ENCODE measurements at places on chromosomes 7 and 10.

GRCh38 chr10:2425320-2425719 is 642.0 kb upstream of the PFKP start:
- no peak for DNase-seq

GRCh38 chr7:140506788-140507464 is 27.6 kb upstream of the MKRN1 start:
- DNase-seq = peak; percentile 46

DNA sequence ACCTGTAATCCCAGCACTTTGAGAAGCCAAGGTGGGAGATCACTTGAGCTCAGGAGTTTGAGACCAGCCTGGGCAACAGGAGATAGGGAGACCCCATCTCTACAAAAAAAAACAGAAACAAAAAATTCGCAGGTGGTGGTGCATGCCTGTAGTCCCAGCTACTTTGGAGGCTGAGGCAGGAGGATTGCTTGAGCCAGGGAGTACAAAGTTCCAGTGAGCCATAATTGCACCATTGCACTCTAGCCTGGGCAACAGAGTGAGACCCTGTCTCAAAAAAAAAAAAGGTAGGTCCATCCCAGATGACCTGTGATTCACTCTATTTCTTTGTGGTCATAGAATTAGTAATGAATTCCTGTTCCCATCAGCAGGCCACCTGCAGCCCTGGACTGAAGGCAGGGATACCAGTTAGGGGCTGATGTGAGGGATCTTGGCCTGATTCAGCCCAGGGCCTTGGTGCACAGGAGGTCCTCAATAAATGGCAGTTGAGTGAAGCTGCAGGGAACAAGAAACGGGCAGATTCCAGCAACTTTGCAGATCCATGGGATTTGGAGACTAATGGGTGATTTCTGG is at the start of gene MYH16:
MYH16 (plus strand) TSS at position 364 of the 570 bp plus-strand sequence.
- DNase-seq = no peak

DNA sequence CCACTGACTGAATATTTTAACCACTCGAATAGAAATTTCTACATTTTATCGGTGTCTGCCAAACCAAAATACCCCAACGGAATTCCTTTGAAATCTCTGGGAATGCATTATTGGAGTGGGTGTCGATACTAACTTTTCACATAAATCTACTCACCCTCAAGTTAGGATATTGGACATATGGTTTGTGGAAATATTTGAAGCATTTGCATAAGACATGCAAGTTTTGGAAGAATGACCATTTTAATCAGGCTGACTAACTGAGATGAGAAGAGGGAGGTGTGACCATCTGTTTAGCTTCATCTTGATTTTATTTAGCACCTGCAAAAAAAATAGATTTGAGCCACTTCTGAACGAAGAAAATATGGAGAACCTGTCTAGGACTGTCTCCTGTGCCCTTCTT is 61.2 kb downstream of the KLF6 start:
- no peak for DNase-seq

DNA sequence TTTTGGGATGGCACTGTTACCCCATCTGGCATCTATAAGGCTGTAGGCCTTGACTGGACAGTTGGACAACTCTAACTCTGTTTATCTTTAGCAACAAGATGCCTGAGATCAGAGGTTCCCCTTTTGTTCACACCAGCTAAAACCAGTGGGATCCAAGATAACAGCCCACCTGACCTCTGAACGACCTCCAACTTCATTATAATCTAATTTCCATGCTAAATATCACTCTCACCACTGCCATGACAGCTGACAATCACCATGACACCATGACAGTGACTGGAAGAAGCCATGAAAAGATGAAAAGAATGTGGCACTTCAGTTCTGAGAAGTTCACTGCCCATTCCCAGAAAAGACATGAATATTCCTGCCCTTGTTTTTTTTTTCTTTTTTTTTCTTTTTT is 281.4 kb upstream of the TAC1 start:
- no peak for DNase-seq

DNA sequence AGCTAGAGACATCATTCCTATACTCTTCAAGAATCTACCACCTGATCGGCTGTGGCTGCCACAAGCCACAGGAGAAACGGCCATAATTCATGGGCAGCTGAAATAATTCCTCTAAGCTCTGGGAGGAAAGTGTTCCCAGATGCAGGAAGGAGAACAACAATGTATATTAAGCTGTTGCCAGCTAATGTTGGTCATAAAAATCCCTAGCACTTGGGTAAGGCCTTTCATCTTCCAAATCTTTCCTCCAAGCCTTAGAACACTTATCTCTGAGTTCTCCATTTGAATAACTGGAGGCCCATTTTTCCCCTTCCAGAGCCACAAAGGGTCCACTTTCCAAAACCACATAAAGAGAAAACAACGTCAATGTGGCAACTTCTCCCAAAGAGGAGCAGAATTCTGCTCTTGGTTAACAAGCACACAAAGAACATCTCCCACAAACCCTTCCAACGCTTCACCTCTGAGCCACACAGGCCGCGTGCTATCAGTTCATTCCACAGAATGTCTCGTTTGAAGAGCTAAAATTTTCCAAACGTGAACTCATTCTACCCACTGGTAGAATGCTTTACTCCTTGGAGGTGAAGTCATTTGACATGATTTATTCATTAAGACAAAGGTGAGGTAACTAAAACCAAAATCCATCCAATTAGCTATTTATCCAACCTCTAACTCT is 11.2 kb downstream of the KCNMA1 start:
- DNase-seq = no peak

GRCh38 chr10:127983344-127984100 is 76.6 kb downstream of the PTPRE start:
- no peak for DNase-seq

GRCh38 chr10:100812978-100813377 is 67.6 kb downstream of the PAX2 start:
- DNase-seq = no peak

GRCh38 chr7:84624927-84625326 is 430.3 kb upstream of the SEMA3A start:
- no peak for DNase-seq

- DNase-seq = peak; percentile 27
These were observed 32.4 kb upstream of the MTPN start for GRCh38 chr7:136009488-136010079.

DNA sequence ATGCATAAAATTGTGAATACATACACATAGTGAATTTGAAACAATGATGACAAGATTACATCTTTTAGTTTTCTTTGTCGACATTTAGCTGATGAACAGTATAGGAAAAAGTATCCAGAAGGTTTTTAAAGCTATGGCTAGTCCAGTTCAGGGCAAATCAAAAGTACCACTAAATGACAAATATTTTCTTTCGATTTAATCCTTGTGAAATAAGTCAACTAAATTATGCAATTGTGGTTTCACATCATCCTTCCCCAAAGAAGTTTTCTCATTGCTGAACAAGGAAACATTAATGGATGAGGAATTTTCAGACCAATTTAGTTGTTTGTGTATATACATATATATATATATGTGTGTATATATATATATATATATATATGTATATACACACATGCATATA is 774.0 kb downstream of the DNAJB9 start:
- no peak for DNase-seq

- DNase-seq = no peak
These were observed 602.7 kb upstream of the NRP1 start for GRCh38 chr10:33937036-33937730.

- DNase-seq = no peak
These were observed 42.7 kb upstream of the GJD4 start for GRCh38 chr10:35562427-35562826.

DNA sequence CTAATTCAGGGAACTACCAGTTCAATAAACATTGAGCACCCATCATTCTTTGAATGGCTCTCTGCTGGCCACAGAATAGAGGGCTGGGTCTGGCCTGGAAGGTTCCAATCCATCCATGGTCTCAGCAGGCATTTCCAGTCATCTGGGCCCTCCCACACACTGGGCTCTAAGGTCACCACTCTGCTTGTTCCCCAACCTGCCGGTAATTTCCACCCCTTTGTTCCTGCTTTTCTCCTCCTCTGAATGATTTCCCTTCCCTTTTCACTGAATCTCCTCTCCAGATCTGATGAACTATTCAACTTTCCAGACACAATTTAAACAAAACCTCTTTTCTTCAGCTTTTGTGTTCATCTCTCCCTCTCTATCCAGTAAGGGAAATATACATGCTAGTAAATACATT is 2.6 kb downstream of the BZW2 start:
- DNase-seq = no peak

DNA sequence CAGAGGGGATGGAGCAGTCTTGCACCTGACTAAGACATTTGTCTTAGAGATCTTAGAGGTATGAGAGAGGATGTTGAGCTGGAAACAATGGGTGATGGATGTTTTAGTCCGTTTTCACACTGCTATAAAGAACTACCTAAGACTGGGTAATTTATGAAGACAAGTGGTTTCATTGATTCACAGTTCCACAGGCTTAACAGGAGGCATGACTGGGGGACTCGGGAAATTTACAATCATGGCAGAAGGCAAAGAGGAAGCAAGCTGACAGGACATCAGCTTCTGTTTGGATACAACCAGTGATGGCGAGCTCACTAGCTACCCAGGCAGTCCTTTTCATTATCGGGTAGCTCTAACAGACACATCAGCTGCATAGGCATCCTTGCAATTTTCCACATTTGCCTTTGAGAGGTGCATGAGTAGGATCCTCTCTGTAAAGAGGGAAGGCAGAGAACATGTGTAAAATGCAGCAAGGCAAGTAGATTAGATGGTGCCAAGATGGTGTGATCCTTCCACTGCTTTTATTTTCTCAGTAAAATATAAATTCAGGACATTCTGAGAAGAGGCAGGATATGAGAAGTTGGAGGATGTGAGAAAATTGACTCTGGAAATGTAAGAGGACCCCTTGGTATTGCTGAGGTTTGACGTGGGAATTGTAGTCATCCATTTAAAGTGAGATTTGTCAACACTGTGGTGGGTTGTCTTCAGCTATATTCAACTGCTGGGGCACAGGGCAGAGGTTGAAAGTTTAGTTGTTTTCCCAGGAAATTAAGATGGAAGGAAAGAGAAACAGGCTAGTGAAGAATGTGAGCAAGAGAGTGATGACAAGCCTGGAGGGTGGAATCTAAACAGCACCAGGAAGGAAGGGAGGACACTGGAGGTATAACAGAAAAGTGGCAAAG is 1140.0 kb upstream of the AUTS2 start:
- DNase-seq = peak; percentile 6

DNA sequence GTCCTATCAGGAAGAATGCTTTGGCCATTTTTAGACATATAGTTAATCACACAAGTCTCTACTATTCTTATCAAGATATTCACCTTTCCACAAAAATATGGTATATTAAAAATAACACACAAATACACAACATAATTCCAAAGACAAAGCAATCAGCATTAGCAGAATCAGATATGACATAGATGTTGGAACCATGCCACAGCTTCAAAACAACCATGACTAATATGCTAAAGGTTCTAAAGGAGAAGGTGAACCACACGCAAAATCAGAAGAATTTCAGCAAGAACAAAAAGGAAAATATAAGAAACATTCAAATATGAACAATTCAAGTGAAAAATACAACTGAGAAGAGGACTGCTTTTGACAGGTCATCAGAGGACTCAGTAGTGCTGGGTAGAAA is 670.2 kb upstream of the SORCS1 start:
- DNase-seq = no peak

DNA sequence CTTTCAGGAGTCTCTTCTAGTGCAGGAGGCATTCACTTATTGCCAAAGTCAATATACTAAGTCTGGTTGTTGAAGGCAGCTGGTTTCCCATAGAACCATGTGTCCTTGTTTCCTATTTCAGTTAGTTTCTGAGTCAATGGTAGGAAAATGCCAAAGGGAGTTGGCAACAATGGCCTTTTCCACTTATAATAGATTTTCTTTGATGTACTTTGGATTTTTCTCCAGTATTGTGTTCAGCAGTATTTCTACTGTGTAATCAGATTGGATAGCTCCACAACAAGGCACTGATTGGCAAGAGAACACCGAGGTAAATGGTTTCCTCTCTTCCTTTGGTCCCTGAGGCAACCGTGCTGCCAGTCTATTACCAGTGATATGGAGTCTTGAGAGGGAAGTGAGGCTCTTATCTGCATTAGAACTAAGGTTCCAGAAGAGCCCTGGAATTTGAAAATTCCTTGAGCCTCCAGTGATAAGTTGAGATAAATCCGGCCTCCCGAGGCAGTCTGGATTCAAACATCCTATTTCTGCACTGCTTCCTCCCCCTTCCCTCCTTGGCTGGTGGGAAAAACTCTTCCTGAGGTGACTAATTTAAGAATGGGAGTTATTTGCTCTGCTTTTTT is 7.9 kb upstream of the SEPTIN7 start:
- peak; percentile 53 for DNase-seq

DNA sequence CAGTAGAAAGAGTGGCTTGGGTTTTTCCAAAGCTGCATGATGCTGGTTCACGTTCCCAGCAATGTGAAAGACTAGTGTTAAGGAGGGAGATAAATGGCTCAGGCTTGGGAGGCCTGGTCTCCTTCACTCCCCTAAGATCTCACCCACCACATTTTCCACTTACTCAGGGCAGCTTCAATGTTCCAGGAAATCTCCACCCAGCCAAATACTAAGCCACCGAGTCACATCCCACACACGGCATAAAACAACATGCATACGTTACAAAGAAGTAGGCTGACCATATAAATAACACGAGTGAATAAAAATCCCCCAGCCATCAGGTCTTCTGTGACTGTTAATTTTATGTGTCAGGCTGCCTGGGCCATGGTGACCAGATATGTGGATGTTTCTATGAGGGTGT is 303.5 kb downstream of the SFMBT2 start:
- peak; percentile 63 for DNase-seq

DNA sequence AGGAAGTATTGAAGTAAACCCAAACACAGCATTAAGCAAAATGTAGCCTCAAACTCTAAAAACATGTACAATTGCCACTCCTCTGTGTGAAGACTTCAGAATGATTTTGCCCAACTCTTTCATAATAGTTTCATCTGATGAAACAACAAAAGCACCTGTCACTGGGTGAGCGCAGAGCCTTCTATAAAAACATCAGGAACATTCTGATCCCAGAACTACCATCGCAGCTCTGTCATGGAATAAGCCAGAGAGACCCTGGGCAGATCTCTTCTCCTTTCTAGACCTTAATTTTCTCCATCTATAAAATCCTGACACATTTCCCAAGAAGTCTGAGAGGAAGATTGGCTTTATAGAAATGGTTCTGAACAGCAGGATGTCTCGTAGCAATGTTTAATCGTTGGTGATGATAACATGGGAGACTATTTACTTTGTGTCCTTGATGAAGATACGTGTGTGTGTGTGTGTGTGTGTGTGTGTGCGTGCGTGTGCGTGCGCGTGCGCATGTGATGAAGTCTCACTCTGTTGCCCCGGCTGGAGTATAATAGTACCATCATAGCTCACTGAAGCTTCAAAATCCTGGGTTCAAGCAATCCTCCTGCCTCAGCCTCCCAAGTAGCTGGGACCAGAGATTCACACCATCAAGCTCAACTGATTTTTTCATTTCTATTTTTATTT is 198.0 kb downstream of the KIAA1217 start:
- no peak for DNase-seq

- no peak for DNase-seq
These were observed 690.8 kb upstream of the FZD8 start for GRCh38 chr10:36332926-36333325.

GRCh38 chr10:93465806-93466675 is 16.1 kb downstream of the MYOF start:
- peak; percentile 94 for DNase-seq
